Left ventricle myocardium inferior (tissue), 1 donor: ENCODE measurements at places on chromosomes 4 and X.

DNA sequence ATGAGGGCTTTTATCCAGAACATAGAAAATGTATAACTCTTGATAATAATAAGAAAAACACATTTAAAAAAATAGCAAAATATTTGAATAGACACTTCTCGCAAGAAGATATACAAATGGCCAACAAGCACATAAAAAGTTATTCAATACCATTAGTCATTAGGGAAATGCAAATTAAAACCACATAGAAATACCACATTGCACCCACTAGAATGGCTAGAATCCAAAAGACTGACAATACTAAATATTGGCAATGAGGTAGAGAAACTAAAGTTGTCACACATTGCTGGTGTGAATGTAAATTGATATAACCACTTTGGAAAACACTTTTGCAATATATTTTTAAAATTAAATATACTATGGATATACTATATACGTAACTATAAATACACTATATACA, 754.3 kb upstream of the MAGEB2 start:
- no peak overlapping the region for H3K27ac ChIP-seq
- no peaks in the 10 kb centered on the region for H3K4me1 ChIP-seq
- H3K4me3 ChIP-seq = no peak overlapping the region
- no peaks in the 10 kb centered on the region for H3K27me3 ChIP-seq
- no peaks in the 10 kb centered on the region for H3K36me3 ChIP-seq

GRCh38 chrX:154981116-154981411, 41.5 kb downstream of the F8 start:
- H3K4me3 ChIP-seq = peak overlapping the region; percentile 56
- H3K27ac ChIP-seq = peak overlapping the region; percentile 23
- H3K27me3 ChIP-seq = no peaks in the 10 kb centered on the region
- peaks cover 4% of the 10 kb centered on the region for H3K4me1 ChIP-seq
- no peaks in the 10 kb centered on the region for H3K36me3 ChIP-seq

DNA sequence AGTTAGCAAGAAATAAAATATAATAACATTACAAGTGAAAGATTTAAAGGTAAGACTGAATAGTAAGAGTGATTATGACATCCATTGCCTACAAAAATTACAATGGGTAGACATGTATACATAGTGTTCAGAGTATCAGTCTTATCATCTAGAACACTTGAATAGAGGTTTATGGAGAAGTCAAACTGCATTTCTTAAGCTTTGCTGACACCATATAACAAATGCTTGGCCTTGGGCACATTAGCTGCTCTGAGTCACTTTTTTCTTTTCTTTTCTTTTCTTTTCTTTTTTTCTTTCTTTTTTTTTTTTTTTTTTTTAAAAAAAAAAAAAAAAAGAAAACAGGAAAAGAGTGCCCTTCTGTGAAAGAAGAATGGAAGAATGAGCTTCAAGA, 220.0 kb downstream of the SPCS3 start:
- no peak for DNase-seq
- H3K4me1 ChIP-seq = peaks cover 2% of the 10 kb centered on the region
- no peaks in the 10 kb centered on the region for H3K27me3 ChIP-seq
- H3K36me3 ChIP-seq = no peaks in the 10 kb centered on the region

DNA sequence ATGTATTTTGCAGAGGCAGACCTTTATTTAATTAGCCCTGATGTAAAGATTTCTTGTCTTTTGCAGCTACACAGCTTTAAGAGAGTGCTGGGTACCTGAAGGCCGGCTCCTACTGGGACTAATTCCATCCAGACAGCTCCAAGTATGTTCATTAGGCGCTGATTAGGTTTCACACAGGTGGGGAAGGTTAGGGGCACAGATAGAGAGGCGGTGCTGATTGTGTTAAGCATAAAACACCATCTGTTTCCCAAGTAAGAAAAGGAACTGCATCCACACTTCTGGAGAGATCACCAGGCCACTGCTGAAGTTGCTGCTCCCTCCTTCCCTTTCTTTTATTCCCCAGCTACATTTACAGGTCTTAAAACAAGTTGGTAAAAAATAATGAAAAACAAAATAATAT, 349.5 kb downstream of the ZIC3 start:
- no peak overlapping the region for H3K4me3 ChIP-seq
- no peaks in the 10 kb centered on the region for H3K36me3 ChIP-seq
- no peaks in the 10 kb centered on the region for H3K27me3 ChIP-seq
- H3K27ac ChIP-seq = no peak overlapping the region
- H3K4me1 ChIP-seq = no peaks in the 10 kb centered on the region
- DNase-seq = no peak
